ENCODE measurements at places on chromosomes 12 and 14.
A peak's percentile ranks its signal among the peaks of the same experiment; 100 is the strongest.

DNA sequence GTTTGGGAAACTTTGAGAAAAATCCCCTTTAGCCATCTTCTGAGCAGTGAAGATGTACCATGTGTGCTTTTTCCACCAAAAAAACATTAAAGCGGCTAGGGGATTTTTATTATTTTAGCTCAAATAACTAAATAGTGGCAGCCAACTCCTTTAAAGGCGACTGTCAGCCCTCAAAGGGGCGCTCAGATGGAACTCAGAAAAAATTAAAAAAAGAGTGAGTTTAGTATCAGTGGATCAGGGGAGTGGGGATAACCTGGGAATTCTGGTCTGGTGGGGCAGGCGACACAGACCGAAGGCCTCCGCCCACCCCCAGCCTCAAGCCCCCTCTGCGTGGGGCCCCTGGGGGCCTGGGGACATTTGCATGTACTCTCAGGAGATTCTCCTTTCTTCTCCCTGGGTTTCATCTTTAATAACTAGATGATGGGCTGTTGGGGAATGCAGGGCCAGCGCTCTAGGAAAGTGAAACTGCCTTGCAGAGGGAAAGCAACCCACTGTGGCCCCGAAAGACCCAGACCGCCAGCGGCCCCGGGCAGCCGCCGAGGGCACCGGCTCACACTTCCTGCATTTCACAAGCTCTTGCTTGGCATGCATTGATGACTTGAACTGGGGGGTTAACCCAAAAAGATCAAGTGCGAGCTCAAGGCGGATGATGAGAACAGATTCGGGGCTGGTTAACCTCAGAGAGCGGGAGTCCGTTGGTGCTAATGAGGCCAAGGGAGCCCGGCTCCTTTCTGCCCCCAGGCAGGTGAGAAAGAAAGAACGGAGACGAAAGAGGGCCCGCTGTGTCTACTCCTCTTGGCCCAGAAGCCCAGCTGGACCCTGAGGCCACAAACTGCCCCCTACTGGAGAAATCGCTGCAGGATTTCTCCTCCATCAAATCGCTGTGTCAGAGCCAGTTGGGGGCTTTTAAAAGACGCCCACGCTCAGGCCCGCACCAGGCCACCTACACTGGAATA lies 7.3 kb upstream of the BATF start:
- peak; percentile 76 for DNase-seq

- DNase-seq, result no peak
Observed at GRCh38 chr12:54631551-54631950, 3.1 kb downstream of the LACRT start.

DNA sequence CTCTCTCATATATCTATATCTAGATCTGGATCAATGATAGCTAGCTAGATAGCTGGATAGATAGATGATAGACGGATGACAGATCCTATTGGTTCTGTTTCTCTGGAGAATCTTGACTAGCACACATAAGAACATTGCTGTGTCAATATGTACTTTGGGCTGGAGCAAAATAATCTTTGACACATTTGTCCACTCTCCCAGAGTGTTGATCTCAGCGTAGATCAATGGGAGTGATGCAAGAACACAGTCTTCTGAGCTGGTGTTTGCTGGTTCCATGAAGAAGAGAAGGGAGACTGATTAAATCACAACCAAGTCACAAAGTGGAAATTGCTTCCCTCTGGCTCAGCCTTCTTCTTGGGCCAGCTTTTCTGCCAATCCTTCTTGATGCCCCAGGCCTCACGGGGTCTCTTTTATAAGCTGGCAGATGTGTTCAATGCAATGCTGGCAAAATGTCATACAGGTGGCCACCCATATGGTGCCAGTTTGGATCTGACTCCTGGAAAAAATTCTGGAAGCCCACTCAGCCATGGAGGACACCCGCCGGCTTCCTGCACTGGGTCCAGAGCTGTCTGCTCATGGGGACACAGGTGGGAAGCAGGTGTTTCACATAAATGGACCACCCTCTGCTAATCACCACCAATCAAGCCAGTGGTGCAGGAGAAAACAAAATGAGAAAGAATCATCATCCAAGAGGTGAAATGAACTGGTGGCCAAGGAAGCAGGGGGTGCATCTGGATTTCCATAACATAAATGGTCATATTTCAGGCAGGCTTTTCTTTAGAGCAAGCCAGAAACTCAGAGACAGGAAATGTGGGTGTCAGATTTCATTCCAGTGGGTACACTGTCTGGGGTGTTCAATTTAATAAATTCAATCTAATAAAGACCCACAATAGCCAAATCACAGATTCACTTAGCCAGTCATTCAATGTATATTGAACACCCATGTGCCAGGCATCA lies 310.3 kb downstream of the DPF3 start:
- DNase-seq, result no peak

DNA sequence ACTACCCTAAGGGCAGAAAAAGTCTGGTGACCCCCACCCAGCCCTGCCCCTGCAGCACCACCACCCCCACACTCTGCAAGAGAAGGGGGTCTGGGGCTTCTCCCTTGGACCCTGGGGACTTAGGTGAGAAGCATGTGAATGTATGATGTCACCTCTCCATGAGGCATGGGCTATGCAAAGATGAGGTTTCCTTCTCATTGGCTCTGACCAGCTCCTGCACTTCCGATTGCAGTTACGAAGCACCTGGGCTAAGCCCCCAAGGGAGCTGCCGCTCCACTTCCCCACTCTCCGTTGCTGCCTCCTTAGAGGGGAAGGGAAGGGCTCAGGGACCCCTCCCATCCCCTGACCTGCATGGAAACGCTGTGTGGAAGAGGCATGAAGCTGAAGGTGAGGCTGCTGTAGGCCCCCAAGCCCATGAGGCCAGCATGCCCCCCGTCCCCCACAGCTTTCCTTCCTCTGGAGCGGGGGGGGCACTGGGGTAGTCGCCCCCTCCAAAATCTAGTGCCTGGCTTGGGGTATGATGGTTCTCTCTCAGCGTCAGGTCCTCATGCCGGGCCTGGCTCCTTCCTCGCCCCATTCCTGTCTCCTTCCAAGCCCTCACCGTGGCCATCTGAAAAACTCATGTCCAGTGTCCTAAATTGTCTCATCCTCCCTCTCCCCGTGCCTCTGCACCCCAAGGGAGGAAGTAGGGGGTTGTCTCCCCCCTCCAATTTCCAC lies 5.5 kb upstream of the DDX23 start:
- DNase-seq, result no peak

GRCh38 chr12:61414470-61414869 lies 845.7 kb upstream of the USP15 start:
- no peak for DNase-seq

DNA sequence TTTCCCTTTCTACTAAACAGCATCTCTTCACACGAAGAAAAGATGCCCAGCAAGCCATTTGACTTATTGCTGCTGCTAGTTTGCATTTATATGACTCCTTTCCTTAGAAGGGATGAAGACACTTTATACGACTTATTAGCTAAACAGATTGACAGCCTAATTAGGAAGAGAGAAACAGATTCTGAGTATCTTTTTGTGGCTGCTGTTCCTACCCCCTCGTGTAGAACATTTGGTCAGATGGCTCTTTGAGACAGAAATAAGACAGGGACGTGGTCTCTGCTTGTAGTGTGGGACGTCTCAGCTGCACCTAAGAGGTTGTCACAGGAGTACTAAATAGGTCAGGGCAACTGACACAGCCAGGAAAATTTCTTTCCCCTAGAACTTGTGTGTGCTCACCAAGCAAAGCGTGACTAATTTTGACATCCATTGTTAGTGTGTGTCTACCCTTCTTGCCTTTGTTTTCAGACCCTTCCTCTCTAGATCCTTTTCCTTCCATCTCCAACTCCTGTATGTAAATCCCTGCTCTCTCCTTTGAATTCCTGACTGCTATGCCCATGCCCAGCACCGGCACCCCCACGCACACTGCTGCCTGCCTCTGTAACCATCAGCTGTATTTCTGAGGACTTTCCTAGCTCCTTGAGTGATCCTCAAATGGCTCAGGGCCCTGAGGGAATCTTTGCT lies 83.2 kb downstream of the DAD1 start:
- no peak for DNase-seq
